Lower leg skin (tissue), 4 donors: ENCODE measurements at places on chromosomes 5 and 9.

DNA sequence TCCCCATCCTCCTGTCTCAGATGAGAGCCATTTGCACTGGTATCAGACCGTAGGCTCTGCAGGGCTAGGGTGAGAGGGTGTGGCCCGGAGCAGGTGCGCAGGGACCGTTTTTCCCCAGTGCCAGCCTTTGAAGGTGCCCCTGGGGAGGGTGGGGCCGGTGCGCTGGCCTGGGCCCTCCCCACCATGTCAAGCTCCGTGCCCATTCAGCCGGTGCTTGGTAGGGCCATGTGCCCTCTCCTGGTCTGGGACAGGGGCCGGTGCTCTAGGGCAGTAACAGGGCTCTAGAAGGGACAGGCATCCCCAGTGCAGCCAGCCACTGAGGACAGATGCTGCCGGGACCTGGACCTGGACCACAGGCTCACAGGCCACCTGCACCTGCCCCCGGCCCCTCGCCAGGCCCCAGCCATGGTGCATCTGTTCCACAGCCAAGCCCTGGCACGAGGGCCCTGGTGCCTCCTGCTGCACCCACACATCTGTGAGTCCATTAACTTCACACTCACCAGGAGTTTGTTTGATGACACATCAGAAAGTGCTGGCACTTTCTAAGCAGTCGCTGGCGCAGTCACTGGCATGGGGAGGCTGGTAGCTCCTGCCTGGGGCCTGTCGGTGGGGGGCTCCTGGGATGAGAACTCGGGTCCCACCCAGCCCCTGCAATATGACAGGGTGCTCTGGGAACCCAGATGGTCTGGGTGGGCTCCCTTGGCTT is 5.0 kb upstream of the QRFP start:
- DNase-seq = no peak

DNA sequence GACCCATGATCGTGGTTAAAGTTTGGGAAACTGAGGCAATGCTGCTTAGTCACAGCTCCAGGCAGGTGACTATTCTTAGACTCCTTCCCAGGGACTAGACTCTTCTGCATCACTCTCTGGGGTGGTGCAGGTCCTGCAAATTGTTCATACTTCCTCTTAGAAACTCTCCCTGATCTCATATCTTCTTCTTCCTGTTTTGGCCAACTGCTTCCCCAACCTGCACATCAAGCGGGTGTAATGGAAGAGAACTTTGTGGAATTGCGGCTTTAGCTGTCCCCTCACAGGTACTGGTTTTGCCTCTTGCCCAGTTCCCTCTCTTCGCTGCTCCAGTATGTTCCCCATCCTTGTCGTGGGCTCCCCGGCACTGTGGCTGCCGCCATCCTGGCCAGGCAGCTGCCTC is 111.5 kb upstream of the CTSL start:
- DNase-seq = no peak

DNA sequence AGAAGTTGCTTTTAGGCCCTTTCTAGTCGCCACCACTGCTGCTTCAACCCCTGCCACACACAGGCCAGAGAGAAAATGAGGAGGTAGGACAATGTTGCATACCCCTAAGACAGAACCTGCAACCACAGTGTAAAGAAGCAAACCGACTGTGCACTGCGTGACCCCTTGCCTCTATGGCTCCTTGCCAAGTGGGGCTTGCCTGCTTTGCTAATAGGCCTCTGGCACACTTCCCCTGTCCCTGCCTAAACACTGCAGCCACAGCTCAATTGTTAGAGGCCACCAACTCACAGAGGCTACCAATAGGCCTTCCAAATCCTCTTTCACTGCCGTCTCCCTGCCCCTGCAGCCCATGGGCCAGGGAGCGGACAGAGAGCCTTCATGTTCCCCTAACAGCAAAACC is 280.1 kb downstream of the CDH10 start:
- no peak for DNase-seq

DNA sequence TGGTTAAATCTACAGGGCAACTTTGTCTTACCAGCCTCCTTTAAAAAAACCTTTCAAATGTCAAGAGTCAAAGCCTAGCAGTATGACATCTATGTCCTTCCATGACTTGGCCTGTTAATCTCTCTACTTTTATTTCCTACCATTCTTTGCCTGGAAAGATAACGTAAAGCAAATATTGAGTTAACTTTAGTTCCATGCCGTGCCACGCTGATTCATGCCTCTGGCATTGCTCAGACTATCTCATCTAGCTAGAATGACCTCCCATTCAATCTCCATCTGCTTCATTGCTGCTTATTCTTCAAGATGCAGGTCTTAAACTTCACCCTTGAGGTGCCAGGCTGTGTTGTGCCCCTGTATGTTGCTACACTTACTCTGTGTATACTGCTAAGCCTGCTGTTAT is 729.8 kb downstream of the EFNA5 start:
- no peak for DNase-seq

DNA sequence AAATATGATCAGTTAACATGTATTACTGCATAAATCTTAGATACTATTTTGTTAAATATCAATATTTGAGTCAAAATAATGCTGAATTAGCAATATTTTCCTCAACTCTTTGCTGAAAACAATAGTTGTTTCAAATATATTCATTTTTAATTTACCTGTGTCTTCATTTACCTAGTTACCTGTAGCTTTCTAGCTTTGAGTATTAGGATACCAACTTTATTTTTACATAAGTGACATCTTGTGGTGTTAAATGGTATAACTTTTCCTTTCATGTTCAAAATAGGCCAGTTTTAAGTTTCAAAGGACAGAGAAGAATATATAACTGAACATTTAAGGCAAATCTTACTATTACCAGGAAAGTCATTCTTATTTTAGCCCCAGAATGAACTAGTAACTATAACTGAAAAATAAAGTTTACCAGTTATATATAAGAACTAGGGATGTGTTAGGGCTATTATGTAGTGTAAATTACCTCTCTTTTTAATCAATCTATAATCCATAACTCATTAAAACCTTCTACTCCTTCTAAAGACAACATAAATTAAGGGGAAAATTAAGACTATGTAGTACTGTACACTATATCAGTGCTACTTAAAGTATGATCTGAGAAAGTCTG is 25.3 kb downstream of the AP3B1 start:
- DNase-seq = no peak

DNA sequence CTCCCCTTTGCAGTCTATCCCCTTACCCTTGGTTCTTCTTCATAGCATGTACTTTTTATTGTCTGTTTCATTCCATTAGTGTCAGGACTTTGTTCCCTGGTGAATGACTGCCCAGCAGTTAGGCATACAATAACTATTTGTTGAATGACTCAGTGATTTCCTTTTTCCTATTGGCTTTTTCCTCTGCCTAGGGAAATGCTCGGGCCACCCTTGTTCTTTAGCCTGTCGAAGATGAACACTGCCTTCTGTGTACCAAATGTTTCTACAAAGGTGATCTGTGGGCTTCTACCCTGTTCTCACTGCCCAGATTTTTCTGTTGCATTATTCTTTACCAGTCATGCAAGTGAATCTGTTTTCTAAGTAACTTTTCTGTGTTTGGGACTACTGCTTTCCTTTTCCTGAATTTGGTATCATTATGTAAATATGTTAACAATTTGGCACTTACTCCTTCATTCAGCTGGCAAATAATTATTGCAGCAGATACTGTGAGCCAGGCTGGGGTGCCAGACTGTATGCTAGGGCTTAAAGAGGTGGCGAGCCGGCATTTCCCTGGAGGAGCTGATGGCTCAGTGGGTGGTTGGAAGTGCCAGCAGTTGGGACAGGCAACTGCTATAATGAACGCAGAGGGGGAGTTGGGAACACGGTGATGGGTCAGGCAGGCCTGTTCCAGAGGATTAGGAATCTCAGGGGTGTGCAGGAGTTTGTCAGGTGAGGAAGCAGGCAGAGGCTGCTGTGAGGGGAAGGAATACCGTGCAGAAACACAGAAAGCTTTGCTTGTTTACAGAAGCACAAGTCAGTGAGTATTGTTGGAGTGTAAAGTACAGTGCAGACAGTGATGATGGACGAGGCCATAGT is 30.6 kb downstream of the KDM4C start:
- DNase-seq = no peak

- DNase-seq = no peak
Measured at GRCh38 chr9:129879991-129880653, 44.9 kb downstream of the USP20 start.

GRCh38 chr5:57716661-57717060 is 234.1 kb upstream of the ACTBL2 start:
- DNase-seq = no peak

GRCh38 chr5:102450313-102450990 is 48.3 kb downstream of the SLCO6A1 start:
- DNase-seq = peak; percentile 54

DNA sequence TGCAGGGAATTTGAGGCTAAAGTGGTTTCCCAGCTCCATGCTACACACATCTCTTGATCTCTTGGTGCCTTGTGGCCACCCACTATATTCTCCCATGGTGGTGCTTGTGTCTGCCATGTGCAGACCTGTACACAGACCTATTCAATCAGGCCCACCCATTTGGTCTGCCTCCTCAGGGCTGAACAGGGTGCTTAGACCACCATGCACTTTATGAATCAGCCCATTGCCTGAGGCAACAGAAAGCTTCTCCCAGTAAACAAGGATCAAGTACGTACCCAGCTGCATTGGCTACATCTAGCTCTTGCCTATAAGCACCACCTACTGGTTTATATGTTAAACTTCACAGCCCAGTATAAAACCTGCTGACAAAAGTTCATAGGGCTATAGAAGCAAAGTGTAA is 664.3 kb upstream of the EDIL3 start:
- no peak for DNase-seq

DNA sequence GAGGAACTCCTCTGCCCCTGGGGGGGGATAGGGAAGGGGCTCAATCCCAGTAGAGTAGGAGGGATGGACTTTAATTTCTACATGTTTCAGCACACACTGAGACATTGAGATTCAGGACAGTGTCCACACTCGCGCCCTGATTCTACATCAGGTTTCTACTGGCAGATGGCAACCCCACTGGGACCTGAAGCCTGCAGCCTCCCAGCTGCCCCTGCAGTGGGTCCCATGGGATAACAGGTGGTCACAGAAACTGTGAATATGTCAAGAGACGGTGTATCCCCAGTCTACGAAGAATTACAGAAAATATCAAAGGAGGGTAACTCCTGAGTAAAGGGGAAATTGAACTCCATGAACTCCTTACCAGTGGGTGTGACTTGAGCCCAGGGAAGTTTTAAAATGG is 2.4 kb upstream of the TERT start:
- DNase-seq = peak; percentile 61

GRCh38 chr5:14917719-14918118 is 46.1 kb upstream of the ANKH start:
- no peak for DNase-seq

GRCh38 chr9:12775679-12776512 is 1.1 kb downstream of the LURAP1L start:
- peak; percentile 30 for DNase-seq

DNA sequence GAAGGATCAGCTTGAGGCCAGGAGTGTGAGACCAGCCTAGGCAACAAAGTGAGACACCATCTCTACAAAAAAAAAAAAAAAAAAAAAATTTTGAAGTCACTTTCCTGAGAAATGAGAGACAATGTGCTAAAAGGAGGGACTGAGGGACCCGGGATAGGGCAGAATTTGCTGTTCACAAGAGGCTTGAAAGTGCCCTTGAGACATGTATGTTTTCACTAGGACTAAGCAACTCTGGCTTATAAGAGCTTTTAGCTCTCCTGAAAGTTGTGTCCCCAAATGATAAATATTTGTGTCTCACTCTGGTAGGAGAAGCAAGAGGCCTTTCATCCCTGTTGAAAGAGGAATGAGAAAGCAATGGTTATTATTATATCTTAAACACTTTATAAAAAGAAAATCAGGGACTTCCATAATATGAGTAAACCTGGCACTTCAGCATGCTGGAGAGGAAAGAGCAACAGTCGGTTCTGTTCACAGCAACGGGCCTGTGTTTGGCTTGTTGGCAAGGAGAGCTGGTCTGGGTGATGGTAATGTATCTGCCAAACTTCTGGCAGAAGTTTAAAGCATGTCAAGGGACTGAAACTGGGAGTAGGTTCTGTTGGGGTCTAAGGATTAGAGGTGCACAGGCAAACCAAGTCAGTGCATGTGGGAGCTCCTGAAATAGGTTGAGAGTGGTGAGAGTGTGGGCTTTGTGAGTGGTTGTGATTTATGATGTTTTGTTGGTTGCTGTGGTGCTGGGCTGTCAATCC is 32.2 kb downstream of the ENTREP1 start:
- DNase-seq = no peak

DNA sequence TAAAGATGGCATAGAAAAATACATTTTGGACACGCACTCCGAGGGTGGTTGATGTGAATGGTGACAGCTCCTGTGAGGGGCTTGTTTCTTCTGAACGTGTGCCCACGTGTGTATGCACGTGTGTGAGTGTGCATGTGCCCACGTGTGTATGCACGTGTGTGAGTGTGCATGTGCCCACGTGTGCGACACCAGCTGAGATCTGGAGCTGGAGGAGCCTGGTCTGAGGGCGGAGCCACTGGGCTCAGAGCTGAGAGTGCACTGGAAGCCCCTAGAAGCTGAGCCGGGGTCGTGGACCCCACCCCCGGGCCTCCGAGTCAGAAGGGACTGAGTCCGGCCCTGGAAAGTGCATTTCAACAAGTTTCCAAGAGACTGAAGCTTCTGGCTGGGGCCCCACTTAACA is 282.5 kb upstream of the IRX4 start:
- no peak for DNase-seq

GRCh38 chr9:81393985-81394811 is 295.1 kb downstream of the TLE1 start:
- DNase-seq = no peak

DNA sequence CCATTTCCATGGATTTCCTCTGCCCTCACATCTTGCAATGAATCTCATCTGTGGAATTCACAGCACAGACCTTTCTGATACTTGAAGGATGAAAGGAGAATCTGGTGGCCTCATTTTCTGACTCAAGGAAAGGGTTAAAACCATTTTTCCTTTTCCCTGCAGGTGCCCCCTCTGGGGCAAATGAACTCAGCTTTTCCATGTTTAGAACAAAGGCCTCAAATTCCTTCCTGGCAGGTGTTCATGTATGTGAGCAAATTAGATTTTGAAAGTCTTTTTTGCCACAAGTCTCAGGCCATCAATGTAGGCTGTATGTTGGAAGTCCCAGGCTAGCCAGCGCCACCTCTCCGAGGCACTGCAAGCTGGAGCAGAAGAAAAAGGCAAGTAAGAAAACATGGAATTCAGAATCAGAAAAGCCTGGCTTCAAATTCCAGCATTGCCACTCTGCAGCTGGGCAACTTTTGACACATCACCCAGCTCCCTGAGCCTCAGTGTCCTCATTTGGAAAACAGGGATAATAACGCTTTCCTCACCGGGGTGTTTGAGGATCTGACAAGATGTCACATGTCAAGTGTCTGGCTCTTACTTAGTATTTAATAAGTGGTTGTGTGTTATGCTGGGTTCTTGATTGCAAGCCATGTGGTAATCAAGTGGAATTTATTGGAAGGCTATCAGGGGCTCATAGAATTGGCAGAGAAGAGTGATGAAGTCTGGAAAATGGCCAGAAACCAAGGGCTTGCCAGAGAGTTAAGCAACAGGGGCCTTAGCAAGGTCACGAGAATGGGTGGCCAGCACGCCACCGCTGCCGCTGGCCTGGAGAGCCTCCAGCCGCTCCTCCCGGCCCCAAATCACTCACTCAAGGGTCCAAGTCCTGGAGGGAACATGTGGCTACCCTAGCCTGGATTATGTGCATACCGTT is 48.4 kb upstream of the SMIM23 start:
- no peak for DNase-seq

DNA sequence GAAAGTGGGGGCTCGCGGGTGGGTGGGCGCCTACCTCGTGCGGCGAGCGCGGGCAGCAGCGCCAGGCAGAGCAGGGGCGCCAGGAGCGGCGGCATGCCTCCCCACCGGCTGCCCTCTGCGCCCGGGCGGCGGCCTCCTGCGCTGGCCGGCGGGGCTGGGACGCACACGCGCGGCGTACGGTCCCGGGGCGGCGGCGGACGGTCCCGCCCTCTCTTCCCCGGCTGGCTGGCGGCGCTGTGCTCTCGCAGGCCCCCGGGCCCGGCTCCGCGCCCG is 220 bp downstream of the NOTCH1 start:
- no peak for DNase-seq
